ENCODE measurements at places on chromosomes 4 and X.

DNA sequence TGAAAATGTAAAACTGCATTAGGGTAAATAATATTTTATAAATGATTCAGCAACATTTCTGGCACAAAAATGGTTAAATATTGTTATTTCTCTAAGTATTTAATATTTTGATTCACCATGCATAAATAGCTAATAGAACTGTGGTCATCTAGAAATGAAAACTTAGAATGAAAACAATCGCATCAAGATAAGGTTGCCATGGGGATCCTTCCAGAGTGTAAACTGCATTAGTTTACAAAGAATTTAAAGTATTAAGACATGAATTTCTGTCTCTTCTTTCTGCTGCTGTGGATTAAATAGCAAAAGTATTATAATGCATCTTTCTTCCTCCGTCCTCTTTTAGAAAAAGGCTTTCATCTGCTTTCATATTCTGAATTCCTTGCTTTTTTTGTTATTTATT, 1064.6 kb upstream of the SLIT2 start:
- DNase-seq = no peak

DNA sequence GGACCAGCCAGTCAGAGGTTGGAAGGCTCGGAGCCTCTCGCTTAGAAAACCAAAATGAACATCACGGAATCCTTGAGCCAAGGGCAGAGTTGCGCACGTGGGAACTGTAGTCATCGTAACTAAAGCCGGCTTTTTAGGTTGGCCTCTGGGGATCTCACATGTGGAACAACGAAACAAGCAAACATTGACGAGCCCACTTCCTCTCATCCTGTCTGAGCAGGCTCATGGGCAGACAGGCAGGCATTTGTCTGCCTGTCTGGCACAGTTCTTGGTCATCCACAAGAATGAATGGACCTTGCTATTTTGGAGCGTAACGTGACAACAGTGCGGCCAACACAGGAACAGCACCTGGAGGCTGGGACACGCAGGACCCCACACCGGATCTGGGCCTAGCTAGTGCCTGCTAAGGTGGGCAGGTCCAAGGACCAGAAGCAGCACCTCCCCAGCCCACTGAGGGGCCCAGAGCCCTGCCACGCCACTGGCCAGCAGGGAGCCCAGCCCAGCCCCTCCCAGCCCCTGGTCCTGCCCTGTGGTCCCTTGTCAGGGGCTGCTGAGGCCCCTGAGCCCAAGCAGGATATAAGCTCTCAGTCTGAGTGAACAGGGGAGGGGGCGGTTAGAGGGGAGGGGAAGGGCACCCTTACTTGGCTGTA, 9.2 kb upstream of the TREX2 start:
- DNase-seq = no peak

DNA sequence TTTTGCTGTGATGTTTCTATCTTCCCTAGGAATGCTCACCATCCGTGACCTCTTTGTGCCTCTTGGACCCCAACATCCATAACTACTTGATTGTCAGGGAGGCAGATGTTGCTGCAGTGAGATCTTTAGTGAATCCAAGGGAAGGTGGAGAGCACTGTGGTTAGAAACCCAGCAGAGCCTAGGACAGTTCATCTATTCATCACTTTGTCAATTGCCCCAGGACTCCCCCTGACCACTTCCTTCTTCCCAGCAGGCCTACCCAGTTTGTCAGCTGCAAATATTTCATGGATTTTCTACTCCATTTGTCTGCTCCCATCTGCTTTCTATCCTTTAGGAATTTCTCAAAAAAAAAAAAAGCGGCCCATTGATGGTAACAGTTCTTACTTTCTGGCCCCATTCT, 942.8 kb downstream of the PCDH7 start:
- no peak for DNase-seq

GRCh38 chr4:93409035-93409434, 419.5 kb upstream of the ATOH1 start:
- no peak for DNase-seq

GRCh38 chr4:168584321-168584771, 87.5 kb downstream of the PALLD start:
- no peak for DNase-seq

- DNase-seq = no peak
Observed at GRCh38 chrX:70439016-70439415, 5.6 kb upstream of the DLG3 start.
